IPS-NIHi11 (cell line): ENCODE measurements at places on chromosomes 2 and 18.

GRCh38 chr2:234650911-234651310 is 154.0 kb upstream of the ARL4C start:
- DNase-seq, result no peak

DNA sequence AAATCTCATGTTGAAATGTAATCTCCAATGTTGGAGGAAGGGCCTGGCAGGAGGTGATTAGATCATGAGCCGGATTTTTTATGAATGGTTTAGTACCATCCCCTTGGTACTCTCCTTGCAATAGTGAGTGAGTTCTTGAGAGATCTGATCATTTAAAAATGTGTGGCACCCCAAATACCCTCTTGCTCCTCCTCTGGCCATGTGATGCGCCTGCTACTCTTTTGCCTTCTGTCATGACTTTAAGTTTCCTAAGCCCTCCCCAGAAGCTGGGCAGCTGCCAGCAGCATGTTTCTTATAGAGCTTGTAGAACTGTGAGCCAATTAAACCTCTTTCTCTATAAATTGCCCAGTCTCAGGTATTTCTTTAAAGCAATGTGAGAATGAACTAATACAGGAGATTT is 72.6 kb upstream of the FIGN start:
- no peak for DNase-seq

DNA sequence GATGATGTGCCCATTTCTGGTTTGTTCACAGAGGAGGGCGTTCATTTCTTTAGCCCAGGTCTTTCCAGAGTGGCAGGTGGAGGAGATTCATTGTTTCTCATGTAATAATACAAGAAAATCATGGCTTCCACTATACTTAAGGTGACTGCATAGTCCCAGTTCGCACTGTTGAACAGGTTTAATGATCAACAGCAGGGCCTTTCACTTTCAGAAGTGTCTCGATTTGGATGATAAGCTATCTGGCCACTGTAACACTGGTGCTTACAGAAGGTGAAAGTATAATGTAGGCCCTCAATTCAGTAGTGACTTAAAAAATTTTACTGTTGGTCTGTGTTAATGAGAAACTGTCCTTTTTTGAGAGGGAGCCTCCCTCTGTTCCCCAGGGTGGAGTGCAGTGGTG is 1.4 kb downstream of the RMC1 start:
- no peak for DNase-seq

DNA sequence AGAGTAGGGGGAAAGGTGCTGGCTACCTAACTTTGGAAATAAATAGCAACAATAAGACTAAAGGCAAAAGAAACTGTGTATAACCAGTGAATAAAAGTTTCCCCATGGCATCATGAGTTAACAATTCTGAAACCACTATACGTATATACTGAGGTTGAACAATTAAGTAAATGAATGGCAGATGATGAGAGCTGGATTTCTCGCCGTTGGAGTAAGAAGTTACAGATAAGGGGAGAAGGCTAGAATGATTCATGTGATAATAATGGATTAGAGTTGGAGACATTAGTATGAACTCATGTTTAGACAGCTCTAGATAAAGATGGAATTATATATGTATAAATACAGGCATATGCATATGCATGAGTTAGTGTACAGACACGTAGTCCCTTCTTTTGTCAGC is 152.7 kb downstream of the UBR3 start:
- no peak for DNase-seq

DNA sequence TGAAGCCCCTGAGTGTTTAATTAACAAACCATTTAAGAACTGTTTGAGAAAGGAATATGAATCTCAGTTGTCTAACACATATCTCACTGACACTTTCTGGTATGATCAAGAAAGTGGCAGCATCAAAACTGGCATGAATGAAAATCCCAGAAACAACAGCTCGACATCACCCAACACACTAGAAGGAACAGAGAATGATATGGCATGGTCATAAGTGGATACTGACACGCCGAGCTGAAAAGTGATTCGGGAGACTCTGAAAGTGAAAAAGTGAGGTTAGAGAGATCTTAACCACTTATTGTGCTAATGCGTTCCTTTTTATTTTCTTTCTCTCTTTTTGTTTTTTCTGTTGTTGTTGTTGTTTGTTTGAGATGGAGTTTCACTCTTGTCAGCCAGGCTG is 37.9 kb downstream of the MRPL35 start:
- no peak for DNase-seq

- no peak for DNase-seq
Observed at GRCh38 chr2:25548601-25549000, 124.8 kb downstream of the DTNB start.

- no peak for DNase-seq
Observed at GRCh38 chr18:34583895-34584294, 126.2 kb upstream of the DTNA start.

DNA sequence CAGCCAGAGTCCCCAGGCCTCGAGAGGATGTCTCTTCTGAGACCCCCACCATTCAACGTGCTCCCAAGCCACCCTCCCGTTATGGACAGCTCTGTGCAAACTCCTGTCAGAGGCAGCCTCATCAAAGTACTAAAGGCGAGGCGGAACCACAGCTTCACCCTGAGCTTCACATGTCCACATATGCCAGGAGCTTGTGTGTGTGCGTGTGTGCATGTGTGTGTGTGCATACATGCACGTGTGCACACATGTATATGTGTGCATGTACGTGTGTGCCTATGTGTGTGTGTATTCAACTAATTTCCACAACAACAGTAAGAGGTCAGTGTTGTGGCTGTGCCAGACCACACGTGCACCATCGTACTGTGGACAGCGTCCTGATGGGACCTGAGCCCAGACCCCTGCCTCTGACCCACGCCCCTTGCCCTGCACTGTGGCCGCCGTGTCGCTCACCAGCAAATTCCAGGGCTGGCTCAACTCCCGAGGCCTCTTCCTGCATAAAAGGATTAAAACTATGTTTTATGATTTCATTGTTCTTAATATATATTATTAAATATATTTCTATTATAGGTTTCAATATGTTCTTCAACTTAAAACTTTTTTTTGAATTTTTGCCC is 444.8 kb downstream of the EIPR1 start:
- no peak for DNase-seq

DNA sequence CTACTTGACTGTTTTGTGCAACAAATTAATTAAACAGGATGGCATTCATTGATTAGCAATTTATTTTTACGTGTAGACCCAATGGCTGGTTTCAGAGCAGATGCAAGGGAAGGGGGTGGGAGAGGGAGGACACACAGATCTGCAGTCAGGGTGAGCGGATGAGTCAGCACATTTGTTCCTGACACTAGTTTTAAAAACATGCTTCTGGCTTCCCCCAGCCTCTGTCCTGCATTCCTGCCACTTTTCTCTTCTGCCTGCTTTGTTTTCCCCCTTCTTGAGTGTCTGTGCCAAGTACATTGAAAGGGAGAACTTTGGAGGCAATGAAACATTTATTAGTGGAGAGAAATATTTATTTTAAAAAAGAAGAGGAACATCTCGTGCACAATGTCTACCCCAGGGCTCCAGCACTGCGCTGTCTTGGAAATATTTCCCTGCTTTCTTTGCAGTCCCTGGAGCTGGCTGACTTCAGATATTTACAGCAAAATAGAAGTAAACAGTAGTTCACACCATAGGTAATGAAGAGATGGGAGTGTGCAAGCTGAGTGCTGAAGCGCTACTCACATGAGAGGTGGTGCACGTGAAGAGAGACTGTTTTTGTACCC is 52.2 kb downstream of the NRP2 start:
- peak; percentile 58 for DNase-seq

- DNase-seq, result peak; percentile 39
Observed at GRCh38 chr2:70514612-70515055, 39.0 kb downstream of the TGFA start.

GRCh38 chr2:156663757-156664409 is 227.7 kb downstream of the GPD2 start:
- DNase-seq, result no peak

DNA sequence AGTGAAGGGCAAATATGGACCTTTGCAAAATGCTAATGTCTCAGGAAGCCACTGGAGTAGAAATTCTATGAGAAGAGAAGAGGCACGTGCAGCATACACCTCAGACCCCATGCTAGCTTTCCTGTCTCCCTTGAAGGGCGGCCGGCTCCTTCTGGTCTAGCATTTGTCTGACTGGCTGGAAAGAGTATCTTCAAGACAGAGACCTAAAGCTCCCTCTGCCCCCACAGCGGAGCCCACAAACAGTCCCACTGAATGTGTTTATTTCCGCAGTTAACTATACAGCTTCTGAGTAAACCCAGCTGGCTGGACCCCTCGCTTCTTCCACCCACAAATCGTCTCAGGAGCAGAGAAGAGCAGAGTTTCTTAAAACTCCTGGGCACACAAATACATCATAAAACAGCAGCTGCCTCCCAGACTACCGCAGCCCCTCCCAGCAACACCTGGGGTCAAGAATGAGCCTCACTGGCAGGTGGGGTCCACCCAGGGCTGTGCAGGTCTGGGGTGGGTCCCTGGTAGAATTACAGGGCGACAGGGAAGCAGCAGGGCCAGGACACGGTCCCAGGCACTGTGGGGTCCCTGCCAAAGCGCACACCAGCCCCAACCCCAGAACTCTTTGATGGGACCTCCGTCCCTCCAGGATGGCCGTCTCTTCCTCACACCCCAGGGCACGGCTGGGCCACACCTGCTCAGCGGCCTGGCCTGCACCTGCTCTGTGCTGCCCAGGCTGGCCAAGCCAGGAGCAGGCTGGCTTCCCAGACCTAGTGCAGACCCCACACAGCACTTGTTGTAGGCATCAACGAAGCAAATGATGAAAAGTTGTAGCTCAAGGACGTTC is 103.8 kb downstream of the PXDN start:
- DNase-seq, result no peak

GRCh38 chr2:114122930-114123329 is 233.0 kb downstream of the ACTR3 start:
- DNase-seq, result no peak

- DNase-seq, result no peak
Observed at GRCh38 chr18:63890950-63891304, 3.4 kb downstream of the SERPINB2 start.
